ENCODE measurements at places on chromosomes 13 and 19.

GRCh38 chr19:11239377-11240000 lies at the start of gene ANGPTL8:
Gene ANGPTL8 (plus strand): TSS chr19:11239619. CDS start chr19:11239638, 19 bp downstream.
- no peak for DNase-seq

DNA sequence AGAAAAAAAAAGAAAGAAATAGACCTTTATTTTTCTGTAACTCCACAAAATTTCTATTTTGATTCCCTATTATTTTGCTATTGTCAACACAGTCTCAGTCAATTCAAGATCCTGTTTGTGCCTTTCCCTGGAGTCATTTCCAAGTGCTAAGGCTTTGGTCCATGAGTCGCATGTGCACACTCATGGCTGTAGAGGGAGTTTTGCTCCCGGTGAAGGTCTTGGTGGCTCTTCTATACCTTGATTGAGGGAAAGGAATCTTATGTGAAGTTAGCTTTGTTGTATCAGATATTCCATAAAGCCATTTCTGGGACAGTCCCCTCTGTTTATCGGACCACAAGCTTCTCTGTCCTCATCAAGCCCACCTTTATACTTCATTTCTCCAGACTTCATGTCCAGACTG lies 58.7 kb upstream of the ALOX5AP start:
- DNase-seq: no peak

DNA sequence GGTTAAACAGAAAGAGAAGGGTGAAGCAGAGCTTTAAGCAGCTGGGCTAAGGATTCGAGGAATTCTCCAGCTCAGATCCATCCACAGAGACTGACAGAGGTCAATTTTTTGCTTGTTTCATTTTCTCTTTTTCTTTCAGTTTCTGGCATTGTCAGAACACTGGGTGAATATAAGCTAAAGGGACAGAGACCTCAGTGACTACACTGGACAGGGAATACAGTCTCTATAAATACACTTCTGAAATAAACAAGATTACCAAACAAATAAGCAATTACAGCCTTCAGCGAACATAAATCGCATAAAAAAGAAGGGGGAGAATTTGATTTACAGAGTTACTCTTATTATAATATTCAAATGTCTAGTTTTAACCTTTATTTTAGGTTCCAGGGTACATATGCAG lies 3.7 kb upstream of the ZNF441 start:
- no peak for DNase-seq

DNA sequence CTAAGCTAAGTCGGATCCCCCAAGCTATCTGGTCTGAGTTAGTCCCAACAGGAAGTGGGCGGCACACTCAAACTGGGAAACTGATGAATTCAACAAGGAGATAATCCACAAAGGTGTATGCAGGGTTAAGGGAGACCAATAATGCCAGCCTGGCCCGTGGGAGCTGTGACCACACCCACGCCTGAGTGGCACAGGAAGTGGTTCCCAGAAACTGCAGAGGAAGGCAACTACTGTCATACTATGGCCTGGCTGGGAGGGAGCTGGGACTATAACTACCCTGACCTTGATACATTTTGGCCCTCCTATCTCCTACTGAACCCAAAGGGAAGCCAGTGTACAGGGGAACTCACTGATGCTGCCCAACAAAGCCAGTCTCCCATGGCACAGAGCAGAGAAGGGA lies 85.5 kb upstream of the TDRD3 start:
- no peak for DNase-seq

GRCh38 chr13:40777166-40777808 lies 6.3 kb upstream of the MRPS31 start:
- DNase-seq: no peak

GRCh38 chr19:14003251-14004055 lies 2.7 kb downstream of the RFX1 start:
- DNase-seq: no peak

- no peak for DNase-seq
These were observed 75.8 kb upstream of the TSHZ3 start for GRCh38 chr19:31424861-31425620.

DNA sequence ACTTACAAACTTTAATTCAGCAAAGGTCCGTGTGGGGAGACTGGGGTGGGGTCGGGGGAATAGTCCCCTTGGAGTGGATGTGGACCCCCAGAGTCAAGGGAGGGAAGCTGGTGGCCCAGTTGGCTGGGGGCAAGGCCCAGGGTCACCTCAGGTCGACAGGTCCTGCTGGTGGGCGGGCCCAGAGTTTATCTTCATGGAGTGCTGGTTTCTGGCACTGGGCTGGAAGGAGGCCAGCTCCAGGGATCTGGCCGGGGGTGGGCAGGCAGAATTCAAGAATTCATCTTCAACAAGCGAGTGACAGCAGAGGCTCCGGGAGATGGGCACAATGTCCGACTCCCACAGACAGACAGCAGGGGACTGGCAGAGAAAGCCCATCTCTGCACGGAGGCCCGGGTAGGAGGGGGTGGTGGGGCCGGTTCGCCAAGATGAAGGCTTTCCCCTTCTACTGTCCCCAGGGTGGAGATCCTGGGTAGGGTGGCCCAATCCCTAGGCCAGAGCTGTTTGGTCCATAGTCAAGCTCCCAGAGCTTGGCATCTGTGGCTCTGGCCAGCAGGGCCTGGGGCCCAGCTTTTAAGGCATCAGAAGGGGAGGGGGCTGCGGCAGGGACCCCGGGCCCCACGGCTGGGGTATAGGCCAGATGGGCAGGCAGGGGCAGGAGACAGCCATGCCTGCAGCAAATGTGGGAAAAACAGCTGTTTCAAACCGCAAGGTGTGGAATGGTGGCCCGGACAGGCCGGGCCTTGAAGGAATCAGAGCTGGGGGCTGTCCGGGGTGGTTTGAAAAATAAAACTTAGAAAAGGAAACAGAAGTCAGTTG lies 622 bp upstream of the FDX2 start:
- no peak for DNase-seq

GRCh38 chr13:60613080-60613479 lies 216.1 kb downstream of the TDRD3 start:
- no peak for DNase-seq

DNA sequence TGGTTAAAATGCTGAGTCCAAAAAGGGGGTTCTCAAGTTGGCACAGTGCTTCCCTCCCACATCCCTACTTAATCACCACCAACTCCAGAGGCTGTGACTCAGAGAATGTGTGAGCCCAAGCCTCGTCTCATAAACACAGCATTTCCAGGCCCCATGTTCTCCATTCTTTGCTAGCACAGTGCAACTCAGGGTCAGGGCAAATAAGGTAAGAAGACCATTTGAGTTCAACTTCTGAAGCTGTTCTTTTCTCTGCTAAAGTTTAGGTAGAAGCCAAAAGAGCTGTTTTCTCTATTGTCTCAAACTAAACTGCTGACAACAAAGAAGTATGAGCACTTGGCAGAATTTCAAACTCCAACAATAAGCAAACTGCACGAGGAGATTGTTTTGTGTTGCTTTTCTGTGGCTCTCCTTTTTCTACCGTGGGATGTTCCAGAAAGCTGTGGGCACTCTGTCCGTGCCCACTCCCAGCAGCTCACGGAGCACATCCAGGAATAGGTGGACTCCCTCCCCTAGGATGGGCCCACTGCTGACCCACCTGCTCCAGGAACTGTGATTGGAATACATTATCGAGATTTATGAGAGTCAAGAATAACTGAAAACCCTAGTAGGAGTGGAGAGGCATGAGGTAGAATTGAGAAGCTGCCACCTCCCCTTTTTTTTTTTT lies 494.3 kb downstream of the COG6 start:
- DNase-seq: no peak

DNA sequence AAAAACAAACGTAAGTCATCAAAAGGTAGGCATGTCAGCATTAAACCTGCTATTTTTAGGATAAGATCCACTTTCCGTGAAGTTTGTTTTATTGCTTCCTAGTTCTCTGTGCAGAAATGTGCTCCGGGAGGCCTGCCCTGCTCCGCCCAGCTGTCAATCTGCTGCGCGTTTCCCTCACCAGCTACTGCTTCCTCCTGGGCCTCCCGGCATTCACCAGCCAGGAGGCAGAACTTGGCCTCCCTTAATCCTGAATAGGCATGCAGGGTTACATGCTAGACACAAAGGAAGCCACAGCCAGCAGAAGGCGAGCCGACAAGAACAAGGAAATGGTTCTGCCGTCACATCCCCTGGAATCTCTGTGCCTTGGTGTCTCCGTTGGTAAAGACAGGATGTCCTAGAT lies 386.2 kb downstream of the IRS2 start:
- DNase-seq: no peak

DNA sequence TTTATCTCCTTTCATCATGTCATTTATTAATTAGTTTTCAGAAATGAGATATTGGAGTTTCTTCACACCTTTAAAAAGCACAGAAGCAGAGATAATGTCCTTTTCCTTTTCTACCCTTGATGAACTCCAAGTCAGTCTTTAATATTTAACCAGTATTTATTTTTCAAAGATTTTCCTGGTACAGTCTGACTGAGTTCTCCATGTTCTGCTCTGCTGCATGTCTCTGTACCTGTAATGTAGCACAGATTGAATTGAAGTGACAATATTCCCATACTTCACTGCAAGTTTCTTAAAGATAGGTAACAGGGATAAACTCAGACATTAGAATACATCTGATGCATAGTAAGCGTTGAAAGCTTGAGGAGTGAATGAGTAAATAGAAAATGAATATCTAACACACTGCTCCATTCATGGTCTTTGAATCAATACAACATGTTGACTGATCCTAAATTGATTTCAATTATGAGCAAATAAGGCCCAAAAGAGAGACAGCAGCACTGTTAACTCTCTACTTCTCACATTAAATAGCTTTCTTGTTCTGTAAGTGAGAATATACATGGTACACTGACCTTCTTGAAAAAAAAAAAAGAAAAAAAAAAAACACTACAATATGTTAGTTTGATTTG lies 1323.6 kb upstream of the PRR20A start:
- no peak for DNase-seq

DNA sequence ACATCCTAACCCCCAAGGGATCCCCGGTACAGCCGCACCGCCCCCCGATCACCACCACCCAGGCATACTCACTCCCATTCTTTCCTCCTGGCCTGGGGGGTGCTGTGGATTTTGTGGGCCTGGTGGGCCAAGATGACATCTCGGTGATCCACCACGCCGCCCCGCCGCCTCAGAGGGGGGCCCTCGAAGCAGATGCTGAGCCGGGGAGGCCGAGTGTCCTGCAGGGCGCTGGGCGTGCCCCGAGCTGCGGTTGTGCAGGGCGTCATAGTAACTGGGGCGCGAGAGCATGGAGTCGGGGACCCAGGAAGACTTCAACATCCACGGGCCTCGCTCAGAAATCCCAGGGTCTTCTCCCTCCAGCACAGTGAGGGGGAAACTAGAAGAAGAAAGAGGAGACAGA lies 93.4 kb upstream of the CACNA1A start:
- DNase-seq: no peak

- no peak for DNase-seq
These were observed 1435.7 kb downstream of the UQCRFS1 start for GRCh38 chr19:27777242-27777641.

- no peak for DNase-seq
These were observed 5.1 kb upstream of the PRKD2 start for GRCh38 chr19:46722004-46722380.

DNA sequence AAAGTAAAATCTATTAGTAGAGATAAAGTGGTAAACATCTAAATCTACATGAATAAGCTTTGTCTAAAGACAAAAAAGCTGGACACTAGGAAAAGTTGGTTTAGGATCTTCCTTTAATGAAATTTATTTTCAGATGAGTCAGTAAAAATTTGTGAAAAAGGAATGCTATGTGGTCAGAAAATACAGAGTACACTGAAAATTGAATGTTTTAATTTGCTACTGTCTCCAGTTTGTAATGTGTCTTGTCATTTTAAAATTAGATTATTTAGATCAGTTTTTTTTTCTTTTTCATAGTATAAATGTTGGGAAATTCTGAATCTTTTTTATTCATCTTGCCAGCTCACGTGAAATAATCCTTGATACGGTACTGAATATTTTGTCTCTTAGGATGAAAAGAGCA lies 56.9 kb downstream of the SLITRK6 start:
- no peak for DNase-seq

DNA sequence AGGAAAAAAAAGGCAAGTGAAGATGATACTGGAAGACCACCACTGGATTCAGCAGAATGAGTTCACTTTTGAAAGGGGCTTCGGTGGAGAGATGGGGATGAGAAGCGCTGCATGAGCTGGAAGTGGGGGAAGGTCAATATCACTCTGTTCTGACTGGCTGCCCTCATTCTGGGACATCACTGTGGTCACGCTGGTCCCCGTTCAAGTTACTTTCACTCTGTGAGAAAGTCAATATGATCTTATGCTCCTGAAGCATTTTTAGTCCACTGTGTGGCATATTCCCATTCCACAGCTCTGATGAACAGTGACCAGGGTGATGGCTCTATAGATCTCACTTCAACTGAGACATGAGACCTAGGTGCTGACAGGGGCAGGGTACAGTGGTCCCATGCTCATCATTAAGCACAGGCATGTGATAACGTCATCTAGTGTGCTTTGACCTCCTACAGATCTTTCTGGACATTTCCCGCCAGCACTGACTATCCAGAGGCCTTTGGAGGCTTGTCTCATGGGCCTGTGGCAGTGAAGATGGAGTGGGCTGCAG lies 40.2 kb upstream of the GPR183 start:
- no peak for DNase-seq

DNA sequence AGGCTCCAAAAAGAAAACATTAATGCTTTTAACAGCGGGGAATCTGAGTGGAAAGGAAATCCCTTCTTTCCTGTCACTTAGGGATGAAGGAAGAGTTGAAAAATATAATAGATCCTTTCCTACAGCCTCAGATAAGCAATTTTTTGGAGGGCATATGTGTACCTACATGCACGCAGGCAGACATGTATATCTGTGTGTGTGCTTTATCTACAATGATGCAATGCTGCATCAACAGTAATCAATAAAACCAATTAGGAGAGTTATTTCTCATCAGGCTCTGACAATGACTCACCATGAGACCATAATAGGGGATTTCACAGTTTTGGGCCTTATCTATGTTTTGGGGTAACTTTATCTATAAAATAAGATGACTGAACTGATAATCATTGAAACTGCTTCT lies 444.1 kb downstream of the ITGBL1 start:
- DNase-seq: no peak
